ENCODE measurements at places on chromosomes 16 and 17. TPM values are rescaled to one million over a fixed set of nuclear protein-coding genes. Genes with fewer than 3 reads are reported as not detected.

The FBXW10 gene
- total RNA-seq: not detected

The WNT3 gene
- 2.0 TPM for total RNA-seq

The CCDC43 gene
- total RNA-seq: 36.3 TPM

The MPP2 gene
- total RNA-seq: 1.6 TPM

The HAGHL gene
- 6.8 TPM for total RNA-seq

DNA sequence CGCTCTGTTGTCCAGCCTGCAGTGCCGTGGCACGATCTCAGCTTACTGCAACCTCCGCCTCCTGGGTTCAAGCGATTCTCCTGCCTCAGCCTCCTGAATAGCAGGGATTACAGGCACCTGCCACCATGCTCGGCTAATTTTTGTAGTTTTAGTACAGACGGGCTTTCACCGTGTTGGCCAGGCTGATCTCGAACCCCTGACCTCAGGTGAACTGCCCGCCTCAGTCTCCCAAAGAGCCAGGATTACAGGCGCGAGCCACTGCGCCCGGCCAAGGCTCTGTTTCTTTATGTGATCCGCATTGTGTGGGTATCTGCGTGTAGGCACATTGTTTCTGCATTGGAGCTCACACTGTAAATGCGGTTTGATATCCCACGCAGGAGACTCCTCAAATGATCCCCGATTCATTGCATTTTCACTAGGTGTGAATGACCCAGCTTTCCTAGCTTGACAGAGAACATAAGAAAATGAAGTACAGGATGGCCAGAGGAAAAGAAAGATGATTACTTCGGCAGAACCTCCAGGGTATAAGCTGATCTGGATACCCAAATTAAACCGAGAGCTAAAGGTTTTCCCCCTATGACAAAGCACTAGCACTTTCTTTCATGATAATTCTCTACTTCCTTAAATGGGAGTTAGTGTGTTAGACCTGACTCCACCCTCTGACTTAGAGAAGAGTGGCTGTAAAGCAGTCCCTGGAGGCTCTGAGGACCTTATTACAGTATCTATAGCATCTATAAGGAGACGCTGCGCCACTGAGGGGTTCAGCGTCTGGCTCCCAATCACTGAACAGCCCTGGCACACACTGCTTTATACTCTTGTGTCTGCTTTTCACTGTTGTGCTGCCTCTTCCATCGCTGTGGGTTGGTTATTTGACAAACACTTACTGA lies 17.3 kb downstream of the COTL1 start:
- no peaks in the 10 kb centered on the region for H3K36me3 ChIP-seq
- no peaks in the 10 kb centered on the region for H3K27me3 ChIP-seq
- H3K4me1 ChIP-seq: peaks cover 62% of the 10 kb centered on the region
- peak overlapping the region; percentile 42 for H3K27ac ChIP-seq

DNA sequence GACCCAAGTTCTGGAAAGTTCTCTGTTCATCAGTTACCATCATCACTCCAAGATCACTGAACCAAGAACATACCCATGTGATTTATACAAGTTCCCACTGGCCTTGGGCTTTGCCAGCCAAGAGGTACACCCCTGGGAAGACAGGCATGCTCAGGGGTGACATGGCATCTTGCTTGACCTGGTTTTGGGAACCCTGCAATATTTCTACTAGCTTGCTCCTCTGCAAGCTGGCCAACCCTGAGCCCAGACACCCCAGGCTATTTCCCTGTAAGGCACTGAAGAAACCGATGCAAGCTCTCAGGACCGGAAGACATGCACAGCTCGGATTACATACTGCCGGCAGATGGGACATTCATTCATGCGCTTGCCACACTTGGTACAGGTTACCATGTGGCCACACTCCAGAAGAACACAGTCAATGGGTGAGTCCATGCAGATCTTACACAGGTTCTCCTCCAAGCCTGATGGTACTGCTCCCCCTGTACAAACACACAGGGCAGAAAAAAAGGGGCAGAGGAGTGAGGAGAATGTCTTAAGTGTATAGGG lies 31.4 kb downstream of the LIG3 start:
- no peaks in the 10 kb centered on the region for H3K27me3 ChIP-seq
- no peak overlapping the region for H3K27ac ChIP-seq
- peaks cover 10% of the 10 kb centered on the region for H3K36me3 ChIP-seq
- DNase-seq: no peak
- no peak overlapping the region for H3K4me3 ChIP-seq
- no peaks in the 10 kb centered on the region for H3K4me1 ChIP-seq

DNA sequence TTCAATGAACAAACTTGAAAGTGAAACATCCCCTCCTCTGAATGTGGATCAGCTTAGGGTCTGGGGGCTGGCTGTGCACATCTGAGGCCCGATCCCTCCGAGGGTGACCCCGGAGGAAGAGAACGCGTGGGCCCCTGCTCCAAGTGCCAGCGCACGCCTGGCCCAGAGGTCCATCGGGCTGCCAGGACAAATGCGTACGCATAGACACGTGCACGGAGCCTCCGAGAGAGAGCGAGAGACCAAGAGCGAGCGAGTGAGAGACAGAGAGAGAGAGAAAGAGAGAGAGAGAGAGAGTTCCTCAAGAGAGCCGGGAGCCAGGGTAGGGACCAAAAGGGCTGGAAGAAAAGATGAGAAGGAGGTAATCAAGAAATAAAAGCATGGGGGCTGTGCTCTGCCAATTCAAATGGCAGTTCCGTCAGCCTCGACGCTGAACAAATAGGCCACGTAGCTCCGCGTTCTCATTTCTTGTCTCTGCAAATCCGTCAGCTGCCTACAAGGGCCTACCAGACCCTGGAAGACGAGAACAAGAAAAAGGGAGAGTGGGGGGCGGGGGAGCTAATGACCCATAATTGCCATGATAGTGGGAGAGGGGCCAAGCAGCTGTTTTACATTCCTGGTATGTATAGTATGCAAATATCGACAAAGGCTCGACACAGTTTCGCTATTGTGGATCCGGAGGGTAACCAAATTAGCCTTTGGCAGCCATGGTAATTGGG lies 435.3 kb upstream of the ZFHX3 start:
- DNase-seq: no peak
- H3K27me3 ChIP-seq: no peaks in the 10 kb centered on the region
- no peak overlapping the region for H3K4me3 ChIP-seq
- no peak overlapping the region for H3K27ac ChIP-seq

DNA sequence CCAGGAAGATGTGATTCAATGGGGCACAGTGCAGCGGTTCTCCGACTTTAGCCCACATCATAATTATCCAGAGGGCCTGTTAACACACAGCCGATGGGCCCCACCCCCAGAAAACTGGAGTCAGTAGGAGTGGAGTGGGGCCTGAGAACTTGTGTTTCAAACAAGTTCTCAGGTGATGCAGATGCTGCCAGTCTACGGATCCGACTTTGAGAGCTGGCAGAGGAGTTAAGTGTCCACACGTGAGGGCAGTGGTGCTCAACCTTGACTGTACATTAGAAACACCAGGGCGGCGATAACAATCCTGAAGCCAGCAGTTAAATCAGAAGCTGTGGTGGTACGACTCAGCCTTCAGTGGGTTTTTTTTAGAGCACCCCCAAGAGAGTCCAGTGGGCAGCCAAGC lies 75.0 kb downstream of the GPRC5B start:
- no peaks in the 10 kb centered on the region for H3K36me3 ChIP-seq
- H3K4me3 ChIP-seq: no peak overlapping the region
- H3K27me3 ChIP-seq: no peaks in the 10 kb centered on the region
- no peak overlapping the region for H3K27ac ChIP-seq
- DNase-seq: no peak
- H3K4me1 ChIP-seq: peaks cover 18% of the 10 kb centered on the region

DNA sequence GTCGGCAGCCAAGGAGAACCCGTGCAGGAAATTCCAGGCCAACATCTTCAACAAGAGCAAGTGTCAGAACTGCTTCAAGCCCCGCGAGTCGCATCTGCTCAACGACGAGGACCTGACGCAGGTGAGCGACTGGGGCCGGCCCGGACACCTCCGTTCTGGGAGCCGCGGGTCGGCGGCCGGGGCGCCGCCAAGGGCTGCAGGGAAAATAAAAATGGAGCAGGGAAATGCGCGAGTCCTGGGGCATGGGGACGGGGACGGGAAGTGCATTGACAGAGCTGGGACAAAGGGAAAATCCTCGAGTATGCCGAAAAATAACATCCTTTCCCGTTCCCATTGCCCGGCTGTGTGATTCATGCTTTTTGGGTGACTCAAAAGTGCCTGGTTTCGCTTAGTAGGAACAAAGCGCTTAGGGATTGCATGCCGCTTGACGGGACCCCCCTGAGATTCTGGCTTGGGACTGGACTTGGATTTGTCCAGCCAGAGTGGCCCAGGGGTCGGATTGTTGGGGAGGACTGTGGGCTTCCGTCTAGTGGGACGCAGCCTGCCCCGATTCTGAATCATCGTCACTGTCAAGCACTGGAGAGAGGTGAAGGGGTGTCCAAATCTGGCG lies 699 bp downstream of the MPRIP start:
- H3K27ac ChIP-seq: peak overlapping the region; percentile 70
- H3K27me3 ChIP-seq: no peaks in the 10 kb centered on the region
- peak; percentile 64 for DNase-seq
- H3K4me1 ChIP-seq: peaks cover 28% of the 10 kb centered on the region

DNA sequence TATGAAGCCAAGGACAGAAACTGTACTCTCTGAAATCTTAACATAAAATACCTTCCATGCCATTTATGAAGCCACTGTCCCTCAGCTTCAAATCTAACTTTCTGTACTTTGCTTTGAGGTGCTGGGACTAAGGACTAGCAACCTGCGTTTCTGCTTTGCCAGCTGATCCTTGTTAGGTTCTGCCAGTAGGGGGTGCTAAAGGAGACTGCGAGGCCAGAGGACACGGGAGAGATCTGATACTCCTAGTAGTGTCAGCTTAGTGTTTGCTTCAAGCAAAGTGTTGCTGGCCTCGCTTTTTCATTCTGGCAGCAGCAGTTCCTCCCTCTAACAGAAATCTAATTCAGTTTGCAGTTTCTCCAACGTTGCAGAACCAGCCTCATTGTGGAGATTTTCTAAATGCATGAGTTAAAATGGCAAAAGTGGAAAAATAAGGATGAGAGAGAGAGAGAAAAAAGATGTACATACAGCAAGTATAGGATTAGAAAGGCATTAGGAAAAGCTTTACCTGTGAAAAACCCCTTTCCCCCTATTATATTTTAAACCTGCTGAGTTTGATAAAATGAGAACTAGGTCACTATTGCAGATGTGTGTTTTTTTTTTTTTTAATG lies 297.5 kb downstream of the CA10 start:
- H3K4me1 ChIP-seq: no peaks in the 10 kb centered on the region
- H3K27ac ChIP-seq: no peak overlapping the region
- no peaks in the 10 kb centered on the region for H3K27me3 ChIP-seq
- no peaks in the 10 kb centered on the region for H3K36me3 ChIP-seq
- DNase-seq: no peak
- H3K4me3 ChIP-seq: no peak overlapping the region

- no peak within 1 kb of the TSS for H3K27ac ChIP-seq
- H3K4me1 ChIP-seq: no peaks in the 10 kb centered on the region
- no peaks in the 10 kb centered on the region for H3K36me3 ChIP-seq
- DNase-seq: no peak
- H3K27me3 ChIP-seq: no peaks in the 10 kb centered on the region
- H3K4me3 ChIP-seq: no peak within 1 kb of the TSS
Observed at GRCh38 chr17:81527591-81528383, at the start of gene FSCN2. Gene FSCN2, plus strand, starts transcription at chr17:81528377. Its CDS starts 155 bp downstream, at chr17:81528532.

GRCh38 chr17:17877529-17878358 lies 41.0 kb upstream of the SREBF1 start:
- H3K27me3 ChIP-seq: no peaks in the 10 kb centered on the region
- peak overlapping the region; percentile 4 for H3K4me3 ChIP-seq
- peaks cover 5% of the 10 kb centered on the region for H3K36me3 ChIP-seq
- DNase-seq: peak; percentile 98

DNA sequence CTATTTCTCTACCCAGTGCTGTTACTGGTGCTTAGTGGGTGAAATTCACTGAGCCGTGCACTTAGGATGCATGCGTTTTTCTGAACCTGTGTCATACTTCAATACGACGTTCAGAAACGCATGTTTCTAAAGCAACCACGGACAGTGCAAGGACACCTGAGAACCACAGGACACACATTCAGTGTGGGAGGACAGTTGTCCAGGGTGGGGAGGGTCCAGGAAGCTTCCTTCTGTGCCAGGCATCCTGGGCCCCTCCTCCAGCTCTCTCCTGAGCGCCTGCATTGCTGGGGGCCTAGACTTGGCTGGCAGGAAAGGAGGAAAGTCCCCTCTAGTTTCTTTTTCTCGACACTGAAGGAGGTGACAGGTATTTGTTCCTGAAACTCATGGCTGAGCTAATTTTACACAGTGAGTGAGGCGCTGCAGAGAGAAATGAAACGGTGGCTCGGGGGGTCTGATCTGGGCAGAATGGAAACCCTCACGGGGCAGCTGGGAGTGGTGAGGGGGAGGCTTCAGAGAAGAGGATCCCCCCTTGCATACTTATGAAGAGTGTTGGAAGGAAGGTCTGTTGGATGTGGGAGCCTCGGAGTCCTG lies 89.9 kb downstream of the IRF8 start:
- no peaks in the 10 kb centered on the region for H3K4me1 ChIP-seq
- peaks cover 7% of the 10 kb centered on the region for H3K27me3 ChIP-seq
- no peak overlapping the region for H3K27ac ChIP-seq
- H3K36me3 ChIP-seq: no peaks in the 10 kb centered on the region

GRCh38 chr17:65054602-65055001 lies 1.9 kb downstream of the GNA13 start:
- H3K27me3 ChIP-seq: no peaks in the 10 kb centered on the region
- H3K27ac ChIP-seq: no peak overlapping the region
- H3K4me3 ChIP-seq: no peak overlapping the region
- peaks cover 7% of the 10 kb centered on the region for H3K36me3 ChIP-seq
- H3K4me1 ChIP-seq: peaks cover 11% of the 10 kb centered on the region

DNA sequence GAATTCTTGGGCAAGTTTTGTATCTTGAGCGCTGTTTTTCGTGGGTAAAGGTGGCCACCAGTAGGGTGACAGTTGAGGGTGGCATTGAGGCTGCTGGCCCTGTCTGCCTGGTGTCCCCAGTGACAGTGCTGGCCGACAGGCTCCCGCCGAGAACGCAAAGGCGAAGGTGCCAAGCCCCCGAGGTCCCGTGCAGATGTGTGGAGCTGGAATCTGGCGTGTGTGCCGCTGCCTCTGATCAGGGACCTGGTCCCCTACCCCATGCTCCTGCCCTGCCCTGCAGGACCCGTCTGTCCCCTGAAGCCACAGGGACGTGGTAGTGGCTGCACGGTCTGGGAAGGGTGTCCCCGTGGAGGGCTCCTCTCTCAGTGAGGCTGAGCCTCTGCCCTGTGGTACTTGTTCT lies 3.5 kb downstream of the UBE2I start:
- H3K4me1 ChIP-seq: peaks cover 14% of the 10 kb centered on the region
- no peak overlapping the region for H3K4me3 ChIP-seq
- H3K27me3 ChIP-seq: no peaks in the 10 kb centered on the region
- no peak for DNase-seq
- peaks cover 33% of the 10 kb centered on the region for H3K36me3 ChIP-seq
